ENCODE measurements at places on chromosomes 6 and 20.
A peak's percentile ranks its signal among the peaks of the same experiment; 100 is the strongest.

DNA sequence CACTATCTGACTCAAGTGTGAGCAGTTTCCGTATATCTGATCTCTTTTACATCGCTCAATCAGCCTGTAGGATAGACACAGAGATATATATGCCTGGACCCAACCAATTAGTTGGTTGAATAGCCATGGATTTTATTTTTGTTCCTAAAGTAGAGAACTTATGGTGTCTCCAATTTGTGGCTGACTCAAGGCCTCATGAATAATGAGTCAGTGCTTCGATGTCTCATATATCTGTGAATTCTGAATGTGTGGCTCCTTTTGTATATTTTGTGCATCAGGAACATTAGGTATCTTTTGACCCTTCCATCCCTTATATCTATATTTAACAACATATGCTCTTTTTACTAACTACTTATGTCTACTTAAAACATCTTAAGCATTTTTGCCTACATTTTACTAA, 64.5 kb downstream of the OR2B2 start:
- DNase-seq: no peak

- DNase-seq: peak; percentile 30
Observed at GRCh38 chr6:15427331-15428070, 181.6 kb downstream of the JARID2 start.

GRCh38 chr20:48314925-48315592, 512.7 kb downstream of the PREX1 start:
- no peak for DNase-seq

- DNase-seq: no peak
Observed at GRCh38 chr6:123888771-123889513, 85.3 kb downstream of the NKAIN2 start.

DNA sequence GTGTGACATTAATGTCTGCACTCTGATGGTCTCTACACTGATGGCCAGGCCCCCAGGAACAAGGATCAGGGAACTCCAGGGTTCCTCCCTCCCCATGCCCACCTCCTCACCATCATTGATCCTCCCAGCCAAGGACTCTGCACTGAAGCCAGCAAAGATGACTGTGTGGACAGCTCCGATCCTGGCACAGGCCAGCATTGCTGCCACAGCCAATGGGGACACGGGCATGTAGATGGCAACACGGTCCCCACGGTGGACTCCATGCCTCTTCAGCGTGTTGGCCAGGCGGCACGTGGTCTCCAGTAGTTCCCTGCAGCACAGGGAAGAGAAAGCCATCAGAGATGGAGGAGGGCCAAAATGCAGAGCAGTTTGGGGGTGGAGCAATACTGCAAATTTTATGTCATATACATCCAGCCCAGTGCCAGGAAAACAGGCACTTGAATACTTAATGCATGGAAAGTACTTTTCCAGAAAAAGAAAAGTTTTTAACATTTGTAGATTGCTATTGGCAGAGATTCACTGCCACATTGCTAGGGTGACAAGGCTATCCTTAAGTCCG, 27.2 kb downstream of the ACSS1 start:
- DNase-seq: no peak

GRCh38 chr6:149313070-149313469, 4.4 kb upstream of the TAB2 start:
- no peak for DNase-seq

- DNase-seq: no peak
Observed at GRCh38 chr6:28656715-28657114, 131.0 kb downstream of the GPX5 start.

DNA sequence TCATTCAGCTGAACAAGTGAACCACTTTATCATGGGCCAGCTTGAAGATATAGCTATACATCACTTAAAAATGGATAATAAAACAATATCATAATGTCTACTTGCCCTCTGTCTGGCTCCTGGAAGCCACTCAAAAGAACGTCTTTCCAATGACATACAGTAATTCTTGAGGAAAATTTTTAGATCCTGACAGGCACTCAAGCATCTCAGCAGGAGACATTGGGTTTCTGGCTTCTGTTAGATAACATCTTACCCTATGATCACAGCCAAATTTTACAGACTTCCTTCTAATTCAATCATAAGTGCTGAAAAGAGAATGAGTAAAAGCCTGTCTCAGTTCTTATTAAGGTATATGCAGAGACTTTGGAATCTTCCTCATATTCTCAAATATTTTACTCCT, 330 bp downstream of the CGA start:
- DNase-seq: no peak

DNA sequence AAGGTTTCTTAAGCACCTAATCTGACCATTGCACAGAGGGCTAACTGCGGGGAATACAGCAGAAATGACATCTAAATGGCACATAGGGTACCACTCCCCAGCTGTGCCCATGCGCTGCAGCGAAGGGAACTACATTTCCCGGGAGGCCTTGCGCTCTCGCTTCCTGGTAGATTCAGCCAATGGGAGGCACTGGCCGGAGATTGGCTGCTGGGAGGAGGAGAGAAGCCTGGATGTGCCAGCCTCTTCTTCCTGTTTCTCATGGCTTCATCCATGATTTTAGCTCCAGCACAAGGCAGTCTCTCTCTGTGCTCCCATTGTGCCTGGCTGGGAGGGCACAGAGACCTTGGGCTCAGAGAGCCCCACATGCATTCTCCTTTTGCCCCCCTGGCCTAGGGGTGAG, 101.7 kb upstream of the FOXA2 start:
- no peak for DNase-seq

DNA sequence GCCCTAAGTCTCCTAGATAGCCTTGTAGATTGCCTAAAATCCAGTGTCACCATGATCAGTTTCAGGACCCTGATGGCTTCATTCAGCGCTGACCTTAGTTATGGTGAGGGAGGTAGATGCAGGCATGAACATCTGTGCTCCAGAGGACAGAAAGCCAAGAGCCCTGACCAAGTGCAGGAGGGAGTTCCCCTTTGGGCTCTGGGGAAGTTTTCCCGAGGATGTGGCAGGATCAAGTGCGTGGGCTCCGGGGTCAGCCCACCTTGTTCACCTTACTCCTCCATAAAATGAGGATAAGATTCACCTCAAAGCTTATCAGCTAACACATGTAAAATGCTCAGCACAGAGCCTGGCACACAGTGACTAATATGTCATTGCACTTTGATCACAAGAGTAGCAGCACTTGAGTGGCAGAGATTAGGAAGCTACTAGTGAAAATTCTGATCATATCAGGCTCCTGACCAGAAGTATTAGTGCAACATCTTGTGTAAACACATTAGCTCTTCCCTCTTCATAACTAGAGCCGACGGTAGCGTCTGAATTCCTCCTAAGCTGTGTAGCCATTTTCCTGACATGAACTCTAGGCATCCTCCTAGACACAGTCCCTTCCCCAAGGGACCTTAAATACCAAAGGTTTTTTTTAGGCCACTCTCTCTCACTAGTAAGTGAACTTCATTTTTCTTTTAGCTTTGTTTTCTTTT, 125.2 kb downstream of the SULF2 start:
- no peak for DNase-seq

DNA sequence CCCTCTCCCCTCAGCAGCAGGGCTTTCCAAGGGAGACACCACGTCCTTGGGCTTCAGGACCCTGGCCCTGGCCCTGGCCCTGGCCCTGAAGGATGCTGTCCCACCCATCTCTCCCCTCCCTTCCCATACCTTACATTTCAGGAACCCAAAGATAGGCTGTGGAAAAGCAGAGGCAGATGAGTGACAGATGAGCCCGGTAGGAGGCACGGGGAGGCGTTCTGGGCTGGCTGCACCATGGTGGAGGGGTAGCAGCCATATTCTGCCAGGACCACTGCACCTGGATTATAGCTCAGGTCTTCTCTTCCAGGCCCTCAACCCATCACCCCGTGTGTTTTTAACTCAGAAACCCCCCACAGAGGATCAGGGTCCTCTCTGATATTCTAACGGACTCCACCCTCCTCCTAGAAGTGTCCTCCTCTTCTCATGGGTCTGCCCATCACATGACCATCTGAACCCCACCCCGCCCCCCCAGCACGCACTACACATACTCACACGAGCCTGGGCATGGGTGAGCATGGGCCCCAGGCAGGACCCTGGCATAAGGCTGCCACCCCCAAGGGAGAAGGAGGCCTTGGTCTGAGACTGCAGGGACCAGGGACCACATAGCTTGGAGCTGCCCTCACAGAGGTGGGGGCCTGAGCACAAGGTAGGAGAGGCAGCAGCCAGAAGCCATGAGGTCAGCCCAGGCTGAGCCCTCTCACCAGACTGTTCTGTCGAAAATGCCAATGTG, 220.8 kb upstream of the CDH4 start:
- DNase-seq: no peak

GRCh38 chr6:113304116-113304515, 553.0 kb upstream of the MARCKS start:
- no peak for DNase-seq

DNA sequence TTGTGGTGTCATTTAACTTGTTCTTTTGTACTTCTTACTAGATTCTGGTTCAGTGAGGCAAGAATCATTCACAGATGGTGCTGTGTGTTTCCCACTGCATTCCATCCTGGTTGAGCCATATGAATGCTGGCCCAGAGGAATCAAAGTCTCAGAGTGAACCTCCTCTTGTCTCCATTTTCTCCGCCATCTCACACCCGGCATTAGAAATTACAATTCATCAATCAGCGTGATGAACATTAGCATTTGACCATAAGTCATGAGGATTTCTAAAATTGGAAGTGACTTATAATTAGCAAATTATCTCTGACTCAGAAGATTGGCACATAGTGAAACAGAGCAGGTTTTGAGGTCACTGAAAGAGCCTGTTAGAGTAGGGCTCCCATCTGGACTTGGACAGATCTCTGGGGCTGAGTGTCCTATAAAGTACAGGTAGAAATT, 25.2 kb downstream of the TNFAIP3 start:
- DNase-seq: no peak

GRCh38 chr6:122730775-122731386, 48.6 kb upstream of the FABP7 start:
- DNase-seq: peak; percentile 23

- DNase-seq: no peak
Observed at GRCh38 chr6:79864001-79864400, 83.4 kb downstream of the ELOVL4 start.

DNA sequence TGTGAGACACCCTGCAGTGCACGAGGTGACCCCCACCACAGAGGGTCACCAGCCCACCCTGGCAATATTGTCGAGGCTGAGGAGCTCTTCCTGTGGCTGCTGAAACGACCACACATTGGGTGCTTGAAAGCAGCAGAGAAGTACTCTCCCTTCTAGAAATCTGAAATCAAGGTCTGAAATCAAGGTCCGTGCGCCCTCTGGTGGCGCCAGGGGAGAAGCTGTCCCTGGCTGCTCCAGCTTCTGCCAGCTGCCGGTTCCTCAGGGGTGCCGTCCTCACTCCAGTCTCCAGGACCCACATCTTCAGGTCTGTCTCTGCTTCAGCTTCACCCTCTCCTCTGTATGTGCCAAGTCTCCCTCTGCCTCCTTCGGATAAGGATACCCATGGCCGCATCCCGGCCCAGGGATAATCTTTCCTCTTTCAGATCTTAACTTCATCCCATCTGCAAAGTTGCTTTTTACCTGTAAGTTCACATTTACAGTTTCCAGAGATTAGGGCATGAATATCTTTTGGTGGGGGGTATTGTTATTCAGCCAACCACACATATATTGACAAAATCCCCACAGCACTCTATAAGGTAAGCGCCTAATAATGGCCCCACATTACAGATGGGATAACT, 108.3 kb upstream of the PHACTR3 start:
- peak; percentile 58 for DNase-seq

- DNase-seq: no peak
Observed at GRCh38 chr20:53077373-53078205, 105.4 kb downstream of the TSHZ2 start.

DNA sequence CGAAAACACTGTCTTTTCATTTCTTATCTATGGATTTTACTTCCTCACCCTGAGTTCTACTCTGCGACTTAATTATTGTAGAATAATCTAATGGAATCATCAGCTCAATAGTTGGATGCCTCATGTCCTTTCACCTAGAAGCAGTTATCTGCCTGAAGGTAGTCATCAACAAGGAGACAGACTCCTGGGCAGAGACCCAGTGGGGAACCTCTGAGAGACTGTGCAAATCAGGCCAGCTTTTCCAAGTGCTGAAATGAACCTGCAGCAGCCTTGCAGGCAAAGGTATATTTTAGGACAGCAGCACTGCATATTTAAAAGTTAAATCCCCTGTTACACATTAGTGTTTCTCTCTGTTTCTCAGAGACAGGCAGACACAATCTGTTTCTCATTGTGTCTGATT, 99.7 kb upstream of the STMND1 start:
- no peak for DNase-seq

GRCh38 chr20:13302647-13303450, 81.8 kb downstream of the ISM1 start:
- peak; percentile 39 for DNase-seq

DNA sequence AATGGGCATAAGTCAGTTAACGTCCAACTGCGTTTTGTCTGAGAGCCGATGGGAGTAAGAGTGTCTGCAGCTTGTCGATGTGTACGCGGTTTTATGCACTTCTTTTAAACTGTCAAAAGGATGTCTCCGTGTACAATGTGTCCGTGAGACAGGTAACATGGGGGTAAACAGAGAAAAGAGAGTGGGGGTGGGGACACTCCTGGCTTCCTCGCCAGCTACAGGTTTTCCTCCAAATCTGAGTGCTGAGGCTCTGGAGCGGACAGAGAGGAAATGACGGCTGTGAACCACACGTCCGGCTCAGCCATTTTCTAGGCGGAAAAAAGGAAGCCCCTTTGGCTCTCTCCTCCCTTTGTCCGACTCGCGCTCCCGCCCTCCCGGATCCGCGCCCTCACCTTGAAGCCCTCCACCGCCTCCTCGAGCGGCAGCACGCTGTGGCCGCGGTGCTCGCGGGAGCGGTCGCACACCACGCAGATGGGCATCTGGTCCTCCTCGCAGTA, 916 bp downstream of the TRIM27 start:
- DNase-seq: peak; percentile 58

DNA sequence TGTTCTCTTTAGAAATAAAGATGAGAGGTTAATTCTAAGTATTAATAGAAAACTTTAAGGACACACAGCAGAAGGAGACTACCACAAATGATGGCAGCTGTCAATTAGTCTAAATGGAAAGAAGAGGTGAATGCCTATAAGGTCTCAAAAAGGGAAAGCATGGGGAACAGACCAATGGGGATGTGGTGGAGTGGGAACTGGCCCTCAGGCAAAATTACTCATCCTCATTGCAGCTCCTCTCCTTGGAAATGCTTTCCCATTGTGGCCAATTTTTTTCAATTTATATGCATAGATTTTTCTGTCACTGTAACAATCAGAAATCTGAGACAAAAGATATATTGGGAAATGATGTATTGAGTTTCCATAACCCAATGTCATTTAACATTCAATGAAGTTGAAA, 222.9 kb upstream of the DEFB112 start:
- DNase-seq: no peak

DNA sequence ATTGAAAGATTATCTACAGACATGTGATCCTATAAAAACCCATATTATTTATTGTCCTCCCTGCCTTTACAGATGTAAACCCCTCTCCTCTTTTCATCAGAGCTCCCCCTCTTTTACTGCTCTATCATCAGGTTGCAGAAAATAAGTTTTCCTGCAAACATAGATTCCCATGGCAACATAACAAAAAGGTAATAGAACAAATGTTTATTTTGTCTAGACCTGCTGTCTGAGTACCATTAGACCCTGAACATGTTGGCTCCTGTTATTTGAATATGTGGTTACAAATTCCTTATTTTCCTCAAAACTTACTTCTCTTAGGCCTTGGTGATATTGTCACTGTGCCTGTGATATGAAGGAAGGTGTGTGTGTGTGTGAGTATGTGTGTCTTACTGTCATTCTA, 11.5 kb downstream of the MAPK14 start:
- DNase-seq: no peak

All from CD4-positive, alpha-beta T cell treated with Interleukin-17A for 1 hour (primary cell).